GF-D8 (cell line): ENCODE measurements at places on chromosomes 6 and 20.

DNA sequence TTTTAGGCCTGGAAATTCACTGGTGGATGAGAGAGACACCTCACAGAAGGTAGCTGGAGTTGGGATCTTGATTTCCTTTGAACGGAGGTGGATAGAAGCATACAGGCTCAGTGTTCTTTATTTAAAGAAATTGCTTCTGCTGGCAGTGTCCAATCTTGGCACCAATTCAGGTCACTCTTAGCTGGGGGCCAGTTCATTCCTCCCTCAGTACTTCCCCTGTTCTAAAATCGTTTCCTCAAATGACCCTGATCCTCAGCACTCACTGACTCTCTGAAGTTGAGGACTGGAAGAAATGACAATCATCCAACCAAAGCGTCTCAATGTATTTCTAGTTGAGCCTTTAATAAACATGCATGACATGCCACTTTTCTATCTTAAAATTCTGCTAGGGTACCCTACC is 472.5 kb upstream of the BTBD3 start:
- no peak for DNase-seq

- DNase-seq = no peak
These were observed 181.2 kb downstream of the ISM1 start for GRCh38 chr20:13402171-13402760.

DNA sequence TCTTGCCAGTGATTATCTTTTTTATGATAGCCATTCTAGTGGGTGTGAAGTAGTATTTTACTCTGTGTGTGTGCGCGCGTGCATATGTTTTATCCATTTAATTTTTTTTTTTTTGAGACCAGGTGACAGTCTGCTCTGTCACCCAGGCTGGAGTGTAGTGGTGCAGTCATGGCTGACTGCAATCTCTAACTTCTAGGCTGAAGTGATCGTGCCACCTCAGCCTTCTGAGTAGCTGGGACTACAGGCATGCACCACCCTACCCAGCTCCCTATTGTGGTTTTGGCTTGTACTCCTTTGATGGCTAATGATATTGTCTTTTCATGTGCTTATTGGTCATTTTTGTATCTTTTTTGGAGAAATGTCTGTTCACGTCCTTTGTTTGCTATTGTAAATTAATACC is 33.3 kb downstream of the ITCH start:
- no peak for DNase-seq

GRCh38 chr20:37081717-37082289 is 14.0 kb downstream of the RBL1 start:
- no peak for DNase-seq

GRCh38 chr20:1229541-1229940 is 3.7 kb downstream of the RAD21L1 start:
- no peak for DNase-seq

- no peak for DNase-seq
These were observed 63.3 kb downstream of the SLC16A10 start for GRCh38 chr6:111150577-111150976.

GRCh38 chr20:53972179-53972578 is 98.2 kb downstream of the BCAS1 start:
- no peak for DNase-seq

GRCh38 chr6:140001005-140001404 is 626.6 kb upstream of the CITED2 start:
- no peak for DNase-seq

DNA sequence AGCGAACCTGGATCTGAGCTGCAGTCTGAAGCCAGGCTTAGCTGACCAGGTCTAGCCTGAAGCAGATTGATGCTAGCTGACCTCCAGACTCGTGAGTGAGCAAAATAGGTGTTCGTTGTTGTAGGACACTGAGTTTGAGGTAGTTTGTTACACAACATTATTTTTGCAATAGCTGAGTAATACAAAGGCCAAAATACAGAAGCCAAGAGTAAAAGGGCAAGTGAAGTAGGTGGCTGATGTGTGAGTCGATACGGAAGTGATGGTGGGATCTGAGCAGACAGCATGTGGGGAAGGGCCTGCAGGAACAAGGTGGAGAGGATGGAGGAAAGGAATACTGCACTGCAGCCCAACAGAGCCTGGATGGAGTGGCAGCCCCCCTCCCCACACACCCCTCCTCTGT is 8.5 kb upstream of the SPATS1 start:
- no peak for DNase-seq

DNA sequence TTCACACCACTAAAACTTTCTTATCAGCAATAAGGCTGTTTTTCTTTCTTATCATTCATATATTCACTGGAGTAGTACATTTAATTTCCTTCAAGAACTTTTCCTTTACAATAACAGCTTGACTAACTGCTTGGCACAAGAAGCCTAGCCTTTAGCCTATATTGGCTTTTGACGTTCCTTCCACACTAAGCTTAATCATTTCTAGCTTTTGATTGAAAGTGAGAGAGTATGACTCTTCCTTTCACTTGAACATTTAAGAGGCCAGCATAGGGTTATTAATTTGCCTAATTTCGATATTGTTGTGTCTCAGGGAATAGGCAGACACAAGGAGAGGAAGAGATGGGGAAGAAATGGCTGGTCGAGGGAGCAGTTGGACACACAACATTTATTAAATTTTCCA is 23.6 kb downstream of the THEMIS start:
- no peak for DNase-seq

DNA sequence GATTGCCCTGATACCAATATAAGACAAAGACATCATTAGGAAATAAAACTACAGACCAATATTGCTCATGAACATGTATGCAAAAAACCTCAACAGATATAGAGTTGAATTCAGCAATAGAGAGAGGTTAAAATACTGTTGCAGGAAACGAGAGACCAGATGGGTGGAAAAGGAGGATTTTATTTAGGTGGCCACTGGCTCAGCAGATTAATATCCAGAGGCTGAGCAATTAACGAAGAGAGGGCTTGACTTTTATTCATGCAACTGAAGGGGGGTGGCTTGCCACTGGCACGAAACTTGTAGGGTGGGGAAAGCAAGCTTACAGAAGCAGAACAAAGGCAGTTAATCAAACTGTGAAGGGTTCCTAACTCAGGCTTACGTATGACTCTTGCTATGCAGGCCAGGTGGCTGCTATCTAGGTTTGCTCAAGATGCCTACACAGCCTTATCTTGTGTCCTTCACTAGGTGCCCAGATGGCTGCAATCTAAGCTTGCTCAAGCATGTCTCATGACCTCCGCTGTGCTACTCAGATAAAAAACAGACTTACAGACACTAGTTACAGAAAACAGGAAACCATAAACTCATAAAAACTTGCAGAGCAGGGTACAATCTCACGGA is 126.4 kb downstream of the MMUT start:
- peak; percentile 98 for DNase-seq

DNA sequence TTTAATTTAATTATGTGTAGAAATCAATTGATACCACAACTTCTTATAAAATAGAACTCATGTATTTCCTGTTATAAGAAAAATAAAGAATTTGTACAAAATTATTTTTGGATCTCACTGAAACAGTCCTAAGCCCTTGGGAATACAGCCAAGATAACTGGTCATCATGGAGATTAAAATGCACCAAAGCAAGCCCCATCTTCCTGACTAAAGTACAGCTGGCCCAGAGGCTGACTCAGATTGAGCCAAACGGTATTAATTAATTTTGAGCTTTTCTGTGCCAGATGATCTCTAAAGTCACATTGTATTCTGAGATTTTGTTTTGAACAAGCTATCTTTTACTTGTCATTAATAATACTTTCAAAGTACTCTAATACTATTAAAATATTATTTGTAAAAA is 978.5 kb downstream of the TBC1D32 start:
- no peak for DNase-seq
